Activated naive CD4-positive, alpha-beta T cell treated with anti-CD3 and anti-CD28 coated beads, Interleukin-2, amount 50 U/mL, for 72 hours (primary cell): ENCODE measurements at places on chromosomes 2 and 18. TPM values are rescaled to one million over a fixed set of nuclear protein-coding genes. Genes with fewer than 3 reads are reported as not detected.

Gene LYPD1
- not detected for total RNA-seq

Gene PID1
- total RNA-seq: not detected

Gene TXNDC2
- not detected for total RNA-seq

Gene SERPINB3
- not detected for total RNA-seq

Gene FOXD4L1
- total RNA-seq: not detected

Gene IL36RN
- total RNA-seq: not detected

Gene CTAGE1
- not detected for total RNA-seq

Gene GALR1
- total RNA-seq: not detected

Gene PIK3C3
- total RNA-seq: 56.4 TPM

Gene CRYGD
- not detected for total RNA-seq

Gene SANBR
- total RNA-seq: 2.9 TPM

Gene TUBA4B
- total RNA-seq: not detected

Gene PRKAG3
- total RNA-seq: not detected

Gene TAF4B
- 12.7 TPM for total RNA-seq

Gene TCF23
- 0.07 TPM for total RNA-seq

Gene ATP8B1
- not detected for total RNA-seq

Gene CD28
- total RNA-seq: 159 TPM

Gene COL6A3
- total RNA-seq: 13.6 TPM

Gene ATP6V1B1
- total RNA-seq: 0.11 TPM

Gene NCKAP5
- total RNA-seq: not detected

Gene HES6
- total RNA-seq: 4.7 TPM

Gene LOXL3
- total RNA-seq: 0.20 TPM

Gene DOCK10
- 173 TPM for total RNA-seq

Gene FLACC1
- total RNA-seq: 1.0 TPM

Gene TLX2
- 0.25 TPM for total RNA-seq

Gene AQP12A
- total RNA-seq: not detected

Gene DSG4
- not detected for total RNA-seq

Gene RAPGEF4
- 1.0 TPM for total RNA-seq

Gene C2orf92
- total RNA-seq: 17.5 TPM

Gene GKN1
- not detected for total RNA-seq

Gene ABCG5
- not detected for total RNA-seq

Gene NPPC
- total RNA-seq: not detected

Gene LHCGR
- total RNA-seq: not detected

Gene ANKRD23
- 3.7 TPM for total RNA-seq

Gene ACVR1C
- total RNA-seq: 2.6 TPM

Gene DYNAP
- total RNA-seq: not detected

Gene ESPNL
- total RNA-seq: 0.18 TPM

Gene RNF152
- total RNA-seq: 0.59 TPM

Gene WBP1
- total RNA-seq: 58.6 TPM

Gene PRSS56
- not detected for total RNA-seq

Gene GPR55
- total RNA-seq: 2.6 TPM

Gene UGT1A3
- total RNA-seq: not detected

Gene FEV
- not detected for total RNA-seq

Gene CRYGC
- total RNA-seq: not detected

Gene DSG1
- total RNA-seq: not detected

Gene ABHD1
- total RNA-seq: 0.43 TPM

Gene BMP10
- total RNA-seq: not detected

Gene HOXD10
- total RNA-seq: not detected

Gene MATN3
- total RNA-seq: not detected

Gene TMEM169
- 1.7 TPM for total RNA-seq

Gene LYPD6
- total RNA-seq: not detected

Gene ACVR1
- 27.0 TPM for total RNA-seq

Gene CHRND
- total RNA-seq: not detected

Gene FAM237A
- not detected for total RNA-seq

Gene IL36A
- total RNA-seq: not detected

Gene TNS1
- total RNA-seq: 0.27 TPM

Gene SERPINB13
- not detected for total RNA-seq
